A172 (cell line): ENCODE measurements at places on chromosomes 3 and 15. TPM values are rescaled to one million over a fixed set of nuclear protein-coding genes. Genes with fewer than 3 reads are reported as not detected.

ROPN1 gene
- 0.14 TPM in 1 of 2 replicates, not detected in the other for total RNA-seq

DNA sequence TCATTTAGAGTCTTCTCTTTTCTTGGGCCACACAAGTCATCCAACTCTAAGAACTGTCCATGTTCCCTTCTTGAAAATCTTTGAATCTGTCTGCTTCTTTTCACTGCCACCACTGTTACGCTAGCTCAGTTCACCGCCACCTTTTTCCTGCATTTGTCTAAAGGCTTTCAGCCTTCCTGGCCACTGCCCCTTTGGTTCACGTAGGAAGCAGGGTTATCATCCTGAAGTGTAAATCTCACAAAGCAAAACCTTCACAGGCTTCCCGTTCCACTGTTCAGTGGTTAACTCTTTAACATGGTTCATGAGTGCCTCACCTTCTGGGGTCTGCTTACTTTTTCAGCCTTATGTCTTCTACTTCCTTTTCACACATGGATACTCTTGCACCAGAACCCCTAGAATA, 26.3 kb upstream of the CCDC39 start:
- no peak for DNase-seq

DNA sequence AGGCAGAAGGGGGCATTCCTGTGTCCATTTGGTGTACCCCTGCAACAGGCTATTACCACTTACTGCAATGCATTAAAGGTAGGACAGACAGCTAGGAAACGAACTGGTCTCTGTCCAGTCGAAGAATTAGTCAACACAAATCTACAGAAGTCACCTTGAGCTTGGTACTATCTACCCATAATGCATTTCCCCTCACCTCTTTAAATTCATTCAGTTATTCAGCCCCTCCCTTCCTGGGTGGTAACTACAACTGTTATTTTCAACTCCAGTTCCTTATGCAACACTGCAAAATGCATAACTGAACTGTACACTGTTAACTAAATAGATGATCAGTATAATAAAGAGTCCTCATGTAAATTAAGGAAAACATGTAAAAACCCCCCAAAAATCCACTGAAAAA, 77.6 kb downstream of the MAGI1 start:
- DNase-seq, result no peak

GRCh38 chr3:116233711-116234357, 211.5 kb downstream of the LSAMP start:
- DNase-seq, result no peak

KNG1 gene
- total RNA-seq, result not detected in 2 replicates

- no peak for DNase-seq
These were observed 75.0 kb downstream of the LRRC28 start for GRCh38 chr15:99326235-99326634.

DNA sequence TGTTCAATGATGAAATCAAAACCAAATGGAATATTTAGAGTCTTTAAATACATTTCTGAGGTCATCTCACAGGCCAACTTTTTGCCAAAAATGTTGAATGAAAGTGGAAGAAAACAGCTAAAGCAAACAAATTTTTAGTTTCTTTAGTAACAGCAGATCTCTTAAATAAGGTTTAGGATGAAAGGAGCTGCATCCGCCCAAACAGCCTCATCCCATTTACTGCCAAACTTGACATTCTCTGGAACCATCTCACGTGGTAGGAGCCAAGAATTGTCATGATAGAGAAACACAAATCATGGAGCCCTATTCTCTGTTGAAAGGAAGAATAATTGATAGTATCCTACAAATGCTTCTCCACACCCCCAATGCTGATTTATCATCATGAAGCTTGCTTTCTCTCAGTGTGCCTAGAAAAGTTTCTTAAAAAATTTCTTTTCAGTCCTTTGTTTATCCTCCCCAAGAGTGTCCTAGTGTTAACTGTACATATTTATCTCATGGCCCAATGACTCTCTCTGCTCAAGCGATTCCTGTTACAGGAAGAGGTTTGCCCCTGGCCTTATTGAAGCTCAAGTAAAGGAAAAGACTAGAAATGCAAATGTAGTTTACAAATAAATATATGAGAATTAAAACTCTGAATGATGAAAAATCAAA, 23.4 kb downstream of the SLC9A9 start:
- DNase-seq, result no peak

DNA sequence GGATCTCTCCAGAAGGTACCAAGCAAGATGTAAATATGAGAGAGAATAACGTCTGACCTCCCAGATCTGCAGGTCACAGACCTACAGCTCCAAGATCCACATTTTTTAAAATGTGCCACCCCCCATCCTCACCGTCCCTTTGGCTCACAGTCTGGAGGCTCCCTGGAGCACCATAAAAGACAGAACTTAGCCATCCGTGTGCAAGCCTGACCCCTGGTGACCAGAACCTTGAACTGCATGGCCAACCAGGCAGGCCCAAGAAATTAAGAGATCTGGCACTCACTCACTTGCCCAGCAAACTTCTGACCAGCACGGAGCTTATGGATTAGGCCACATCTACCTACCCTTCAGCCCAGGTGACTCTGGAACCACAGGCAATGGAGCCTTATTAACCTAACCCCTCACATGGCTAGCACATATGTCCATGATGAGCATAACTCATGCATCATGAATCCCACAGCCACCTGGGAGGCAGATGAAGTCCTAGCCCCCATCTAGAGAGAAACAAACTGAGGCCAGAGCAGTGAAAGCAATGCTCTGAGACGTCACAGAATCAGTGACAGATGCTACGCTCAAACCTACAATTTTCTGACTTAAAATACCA, 275.3 kb downstream of the UACA start:
- peak; percentile 60 for DNase-seq

DNA sequence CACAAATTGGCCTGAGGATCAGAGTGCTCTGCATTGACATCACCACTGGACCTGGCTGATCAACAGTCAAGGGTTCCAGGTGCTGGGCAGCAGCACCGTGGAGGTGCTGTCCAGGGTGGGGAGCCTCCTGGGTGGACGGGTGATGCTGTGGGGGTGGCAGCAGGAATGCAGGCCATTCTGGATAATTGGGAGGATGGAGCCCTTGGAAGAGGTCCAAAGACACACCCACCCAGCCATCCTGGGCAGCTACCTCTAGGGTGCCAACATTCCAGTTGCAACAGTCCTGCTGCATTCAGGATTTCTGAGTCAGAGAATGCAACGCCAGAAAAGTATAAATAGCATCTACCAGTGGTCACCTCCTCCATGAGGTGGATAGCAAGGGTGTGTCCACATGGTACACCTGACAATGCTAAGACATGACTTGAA, 26.8 kb downstream of the STARD5 start:
- DNase-seq, result peak; percentile 92

GRCh38 chr3:149435996-149436885, 38.3 kb upstream of the TM4SF4 start:
- DNase-seq, result no peak

GRCh38 chr3:187015903-187016638, 85.7 kb downstream of the ST6GAL1 start:
- peak; percentile 29 for DNase-seq

GRCh38 chr3:89238846-89239245, 131.4 kb downstream of the EPHA3 start:
- DNase-seq, result no peak

DNA sequence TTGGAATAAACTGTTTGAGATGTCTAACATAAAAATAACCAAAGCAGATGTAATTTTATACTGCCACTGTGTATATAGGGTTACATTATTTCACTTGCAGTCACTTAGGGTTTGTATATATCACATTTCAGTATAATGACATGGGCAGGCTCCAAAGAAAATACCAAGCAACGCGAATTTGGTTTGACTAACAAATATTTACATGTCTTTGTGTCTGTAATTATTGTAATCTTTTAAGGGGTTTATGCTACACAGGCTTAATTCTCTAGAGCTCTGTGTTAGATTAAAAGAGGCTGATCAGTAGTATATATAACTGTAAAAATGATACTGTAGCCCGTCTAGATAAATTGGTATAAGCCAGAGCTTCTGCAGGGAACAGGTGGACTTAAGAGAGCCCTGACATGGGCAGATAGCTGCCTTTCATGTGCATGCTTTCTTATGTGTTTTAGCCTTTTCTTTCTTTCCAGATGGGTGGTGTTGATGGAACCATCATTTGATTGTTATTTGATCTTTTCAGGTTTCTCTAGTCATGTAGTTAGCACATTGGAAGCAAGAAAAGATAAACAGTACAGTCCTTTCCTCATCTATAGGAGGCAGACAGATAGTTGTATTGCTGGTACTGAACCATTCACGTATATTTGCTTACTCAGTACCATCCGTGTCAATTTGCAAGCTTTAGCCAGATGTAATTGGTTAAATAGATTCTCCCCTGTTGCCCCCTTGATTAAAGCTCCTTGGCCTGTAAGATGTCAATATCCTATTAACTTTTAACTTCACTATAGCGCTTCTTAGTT, 86.1 kb downstream of the GALK2 start:
- no peak for DNase-seq

PLS1 gene
- total RNA-seq, result 6.6 and 7.0 TPM in 2 replicates

DNA sequence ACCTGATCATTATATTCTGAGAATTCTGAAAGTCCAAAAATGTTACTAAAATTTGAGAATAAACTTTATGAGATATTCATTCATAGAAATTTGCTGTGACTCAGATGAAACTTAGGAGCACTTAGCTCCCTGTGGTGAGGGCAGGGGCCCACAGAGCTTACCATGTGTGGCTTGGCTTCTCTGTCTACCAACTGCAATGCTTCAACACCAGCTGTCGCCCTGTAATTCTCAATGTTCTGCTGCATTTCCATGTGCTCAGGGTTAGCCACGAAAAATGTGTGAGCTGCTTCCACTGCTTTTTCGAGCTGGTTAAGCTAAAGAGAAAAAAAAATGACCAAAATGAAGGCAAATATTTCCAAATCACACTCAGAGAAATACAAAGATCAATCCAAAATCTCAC, 125.6 kb downstream of the P3H2 start:
- no peak for DNase-seq

- no peak for DNase-seq
These were observed 13.7 kb downstream of the CYFIP1 start for GRCh38 chr15:22966321-22967083.

- DNase-seq, result no peak
These were observed 11.4 kb upstream of the MEX3B start for GRCh38 chr15:82056958-82057823.
